ENCODE measurements at places on chromosomes 7 and 10. TPM values are rescaled to one million over a fixed set of nuclear protein-coding genes. Genes with fewer than 3 reads are reported as not detected.

DNA sequence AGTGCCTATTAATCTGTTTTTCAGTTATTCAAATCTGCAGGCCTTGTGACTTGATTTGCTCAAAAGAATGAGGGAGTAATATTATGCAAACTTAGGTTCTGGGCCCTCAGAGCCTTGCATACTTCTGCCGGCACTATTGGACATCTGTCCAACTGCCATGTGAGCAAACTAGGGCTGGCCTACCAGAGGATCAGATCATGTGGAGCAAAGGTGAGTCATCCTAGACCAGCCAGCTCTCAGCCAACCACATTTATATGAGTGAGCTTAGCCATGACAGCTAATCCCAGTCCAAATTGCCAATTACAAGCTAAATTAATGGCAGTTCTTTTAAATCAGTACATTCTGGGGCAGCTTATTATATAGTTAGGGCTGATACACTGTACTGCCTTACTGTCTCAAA, 69.6 kb downstream of the SDHAF3 start:
- no peaks in the 10 kb centered on the region for H3K4me1 ChIP-seq
- H3K36me3 ChIP-seq, result no peaks in the 10 kb centered on the region
- no peak overlapping the region for H3K27ac ChIP-seq
- no peak overlapping the region for H3K4me3 ChIP-seq

GRCh38 chr7:2140216-2141020, 92.3 kb downstream of the MAD1L1 start:
- no peak overlapping the region for H3K4me3 ChIP-seq
- DNase-seq, result no peak
- H3K4me1 ChIP-seq, result no peaks in the 10 kb centered on the region
- no peaks in the 10 kb centered on the region for H3K27me3 ChIP-seq
- H3K27ac ChIP-seq, result no peak overlapping the region

GRCh38 chr10:48598243-48598935, 6.5 kb downstream of the ARHGAP22 start:
- H3K36me3 ChIP-seq, result peaks cover 14% of the 10 kb centered on the region
- peaks cover 27% of the 10 kb centered on the region for H3K4me1 ChIP-seq
- no peaks in the 10 kb centered on the region for H3K27me3 ChIP-seq
- no peak overlapping the region for H3K27ac ChIP-seq
- no peak overlapping the region for H3K4me3 ChIP-seq

DNA sequence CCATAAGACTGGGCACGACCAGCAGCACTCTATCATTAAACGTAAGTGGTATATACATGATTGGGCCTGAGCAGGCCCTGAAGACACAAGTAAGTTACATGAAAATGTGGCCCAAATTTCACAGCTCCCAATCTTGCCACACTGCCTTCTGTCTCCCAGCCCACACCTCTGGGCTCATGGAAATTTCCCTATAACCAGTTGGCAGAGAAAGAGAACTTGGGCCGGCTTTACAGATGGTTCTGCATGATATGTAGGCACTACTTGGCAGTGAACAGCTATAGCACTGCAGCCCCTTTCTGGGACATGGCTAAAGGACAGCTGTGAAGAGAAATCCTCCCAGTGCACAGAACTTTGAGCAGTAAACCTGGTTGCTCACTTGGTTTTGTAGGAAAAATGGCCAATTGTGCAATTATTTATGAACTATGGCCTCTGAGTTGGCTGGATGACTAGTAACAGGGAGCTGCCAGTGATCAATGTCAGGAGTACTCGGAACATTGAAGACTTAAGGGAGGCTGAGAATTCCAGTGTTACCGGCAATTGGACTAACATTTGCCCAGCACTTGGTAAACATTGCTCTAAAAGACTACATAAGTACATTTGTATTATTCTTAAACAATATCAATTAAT, 1006.6 kb upstream of the LRRN3 start:
- H3K27ac ChIP-seq, result no peak overlapping the region
- DNase-seq, result no peak
- H3K27me3 ChIP-seq, result no peaks in the 10 kb centered on the region
- no peaks in the 10 kb centered on the region for H3K4me1 ChIP-seq

MOGAT3 gene
- not detected for total RNA-seq

ASIC3 gene
- 0.17 TPM for total RNA-seq

LRRC18 gene
- 0.66 TPM for total RNA-seq

TECTB gene
- not detected for total RNA-seq

Data from fibroblast of lung (primary cell).